Posterior cingulate gyrus (tissue), 11 donors: ENCODE measurements at places on chromosomes 1 and 21.

- DNase-seq = no peak
Measured at GRCh38 chr1:156111355-156111962, 3.1 kb upstream of the LMNA start.

- DNase-seq = no peak
Measured at GRCh38 chr1:211371406-211372105, 44.9 kb downstream of the TRAF5 start.

DNA sequence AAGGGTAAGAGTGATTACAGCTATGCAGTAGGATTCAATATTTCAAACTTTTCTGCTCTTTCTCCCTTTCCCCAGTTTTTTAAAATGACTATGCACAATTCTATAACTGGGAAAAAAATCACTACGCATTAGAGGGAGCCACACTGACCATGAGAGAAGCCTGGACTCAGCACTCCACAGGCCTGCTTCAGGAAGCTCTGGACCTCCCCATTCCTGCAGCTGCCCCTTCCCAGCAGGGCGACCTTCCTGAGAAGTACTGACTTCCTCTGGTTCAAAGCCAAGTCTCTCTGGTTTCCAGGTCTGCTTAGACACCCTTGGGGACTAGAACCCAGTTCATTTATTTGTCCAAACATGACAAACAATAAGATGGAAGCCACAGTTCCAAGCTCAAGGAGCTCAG is 42.0 kb upstream of the CLSTN1 start:
- DNase-seq = no peak

- no peak for DNase-seq
Measured at GRCh38 chr1:215779729-215780128, 212.6 kb downstream of the KCTD3 start.

- no peak for DNase-seq
Measured at GRCh38 chr1:101371259-101371658, 134.4 kb downstream of the S1PR1 start.

- no peak for DNase-seq
Measured at GRCh38 chr1:77476475-77476874, 194.7 kb downstream of the AK5 start.

DNA sequence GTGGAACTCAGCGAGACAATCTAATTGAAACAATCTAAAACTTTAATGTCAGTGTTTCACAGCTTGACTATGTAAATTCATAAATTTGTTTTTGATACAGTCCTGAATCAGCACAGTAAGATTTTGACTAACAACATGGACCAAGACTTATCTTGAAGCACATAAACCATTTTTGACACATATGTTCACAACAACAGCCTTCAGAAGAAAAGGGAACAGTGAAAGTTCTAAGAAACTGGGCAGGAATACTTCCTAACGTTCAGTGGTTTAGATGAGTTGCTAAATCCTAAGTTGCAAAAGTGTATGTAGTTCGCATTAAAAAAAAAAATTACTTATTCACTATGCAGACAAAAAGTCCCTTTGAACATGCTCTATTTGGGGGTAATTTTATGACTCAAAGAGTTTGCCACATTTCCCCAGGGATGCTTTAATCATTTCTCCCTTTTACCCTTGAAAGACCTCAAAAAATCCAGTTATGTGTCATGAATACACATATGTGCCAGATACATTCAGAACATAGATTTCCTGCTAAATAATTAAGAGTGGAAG is 120.2 kb downstream of the MRPL39 start:
- no peak for DNase-seq

DNA sequence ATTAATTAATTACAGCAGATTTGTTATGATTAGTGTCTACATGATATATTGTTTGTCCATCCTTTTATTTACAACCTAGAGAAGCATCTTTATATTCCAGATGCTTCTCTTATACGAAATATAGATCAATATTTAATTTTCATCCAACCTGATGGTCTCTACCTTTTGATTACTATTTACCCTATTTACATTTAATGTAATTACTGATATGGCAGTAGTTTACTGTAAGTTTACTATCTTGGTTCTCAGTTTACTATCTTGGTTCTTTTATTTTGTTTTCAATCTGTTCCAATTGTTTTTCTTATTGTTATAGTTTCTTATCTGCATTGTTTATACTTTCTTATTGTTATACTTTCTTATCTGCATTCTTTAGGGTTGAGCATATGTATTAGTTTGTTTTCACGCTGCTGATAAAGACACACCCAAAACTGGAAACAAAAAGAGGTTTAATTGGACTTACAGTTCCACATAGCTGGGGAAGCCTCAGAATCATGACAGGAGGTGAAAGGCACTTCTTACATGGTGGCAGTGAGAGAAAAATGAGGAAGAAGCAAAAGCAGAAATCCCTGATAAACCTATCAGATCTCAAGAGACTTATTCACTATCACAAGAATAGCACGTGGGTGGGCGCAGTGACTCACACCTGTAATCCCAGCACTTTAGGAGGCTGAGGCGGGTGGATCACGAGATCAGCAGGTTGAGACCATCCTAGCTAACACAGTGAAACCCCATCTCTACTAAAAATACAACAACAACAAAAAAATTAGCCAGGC is 28.9 kb downstream of the FAF1 start:
- DNase-seq = no peak

GRCh38 chr1:150749720-150750311 is 15.8 kb downstream of the CTSS start:
- DNase-seq = no peak

DNA sequence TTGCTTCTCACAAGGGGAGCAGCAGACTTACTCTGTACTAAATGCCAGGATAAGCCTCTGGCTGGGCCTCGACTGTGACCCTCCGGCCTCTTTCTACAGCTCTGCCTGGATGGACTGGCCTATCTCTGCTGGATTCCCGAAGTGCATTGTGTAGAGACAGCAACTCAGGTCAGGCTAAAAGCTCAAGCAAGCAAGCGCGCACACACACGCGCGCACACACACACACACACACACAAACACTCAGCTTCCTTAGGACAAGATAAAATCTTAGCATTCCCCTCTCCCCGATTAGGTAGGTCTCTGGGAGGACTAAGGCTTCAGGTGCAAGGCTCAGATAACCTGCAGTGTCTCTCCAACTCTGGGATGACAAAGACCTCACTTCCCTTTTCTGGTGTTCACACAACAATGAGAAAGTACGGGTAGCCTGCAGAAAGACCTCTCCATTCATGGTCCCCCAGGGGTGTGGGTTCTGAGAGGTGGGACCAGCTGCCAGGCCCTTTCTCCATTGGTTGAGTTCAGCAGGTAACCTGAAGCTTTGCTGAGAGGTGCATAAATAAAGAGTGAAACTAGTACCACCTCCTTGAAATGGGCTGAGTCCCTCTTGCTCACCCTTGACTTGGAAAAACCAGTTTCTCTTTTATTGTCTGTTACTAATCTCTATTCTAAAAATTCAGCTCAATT is 155.1 kb upstream of the CAMK1G start:
- DNase-seq = no peak

DNA sequence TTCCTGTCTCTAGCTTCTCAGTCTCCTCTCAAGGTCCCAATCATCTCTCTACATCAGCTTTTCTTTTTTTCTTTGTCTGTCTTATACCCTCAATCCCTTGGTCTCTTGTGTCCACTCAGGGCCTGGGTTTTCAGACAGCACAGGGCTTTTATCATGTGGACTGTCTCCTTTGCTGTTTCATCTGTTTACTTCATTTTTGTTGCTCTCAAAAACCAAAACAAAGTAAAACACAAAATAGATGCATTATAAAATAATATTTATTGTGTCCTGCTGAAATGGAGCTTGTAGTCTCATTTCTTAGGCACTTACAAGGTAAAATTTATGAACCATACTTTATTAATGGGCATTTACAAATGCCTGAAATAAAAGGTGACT is 17.8 kb upstream of the SLAMF6 start:
- DNase-seq = no peak
